ENCODE measurements at places on chromosomes 5 and 9.
A peak's percentile ranks its signal among the peaks of the same experiment; 100 is the strongest.

DNA sequence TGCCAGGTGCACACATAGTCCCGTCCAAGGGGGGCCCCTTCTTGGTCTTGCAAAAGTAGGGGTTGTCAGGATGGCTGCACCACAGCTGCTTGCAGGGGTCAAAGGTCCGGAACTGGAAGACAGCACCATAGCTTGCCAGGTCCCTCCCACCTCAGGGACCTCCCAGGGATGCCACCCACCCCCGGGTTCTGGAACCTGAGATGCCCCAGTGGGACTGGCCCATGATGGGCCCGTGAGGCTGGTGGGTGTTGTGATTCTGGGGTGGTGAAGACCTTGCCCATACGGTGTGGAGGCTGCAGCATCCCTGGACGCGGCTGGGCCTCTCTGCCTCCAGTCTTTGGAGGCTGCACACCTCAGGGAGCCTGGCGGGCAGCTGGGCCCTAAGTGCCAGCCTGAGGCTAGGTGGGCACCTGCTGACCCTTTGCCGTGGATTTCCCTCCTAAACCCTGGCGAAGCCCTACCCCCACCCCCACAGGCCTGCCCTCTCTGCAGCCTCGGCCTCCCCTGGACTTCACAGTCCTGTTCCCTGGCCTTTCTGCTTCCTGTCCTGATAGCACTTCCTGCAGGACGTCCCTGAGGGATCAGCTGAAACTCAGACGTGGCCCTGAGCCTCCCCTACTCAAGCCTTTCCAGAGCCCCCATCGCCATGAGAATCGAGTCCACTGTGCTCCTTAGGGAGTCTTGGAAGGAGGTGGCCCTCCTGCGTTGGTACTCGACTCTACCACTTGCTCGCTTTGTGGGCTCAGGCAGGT lies 92.1 kb downstream of the ZNF354C start:
- no peak for DNase-seq

GRCh38 chr5:61817472-61818326 lies 485.6 kb downstream of the ZSWIM6 start:
- DNase-seq: no peak

DNA sequence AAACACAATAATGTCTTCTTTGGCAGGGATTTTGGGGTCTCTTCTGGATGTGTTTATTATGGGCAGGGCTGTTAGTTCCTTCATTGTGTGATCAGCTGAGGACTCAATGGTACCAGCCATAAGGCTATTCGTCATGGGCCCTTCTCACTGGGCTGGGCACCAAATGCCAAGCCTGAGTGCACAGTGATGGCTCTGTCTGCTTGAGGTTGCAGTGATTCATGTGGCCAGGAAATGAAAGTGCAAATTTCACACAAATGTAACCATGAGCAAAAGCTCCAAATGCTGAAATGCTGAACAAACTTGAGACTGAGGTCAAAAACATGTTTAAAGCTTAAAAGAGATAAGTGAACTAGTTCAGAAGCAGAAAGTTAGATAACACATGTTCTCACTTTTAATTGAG lies 191.0 kb downstream of the TARS1 start:
- no peak for DNase-seq

- DNase-seq: no peak
Measured at GRCh38 chr5:153742060-153742459, 251.6 kb downstream of the GRIA1 start.

DNA sequence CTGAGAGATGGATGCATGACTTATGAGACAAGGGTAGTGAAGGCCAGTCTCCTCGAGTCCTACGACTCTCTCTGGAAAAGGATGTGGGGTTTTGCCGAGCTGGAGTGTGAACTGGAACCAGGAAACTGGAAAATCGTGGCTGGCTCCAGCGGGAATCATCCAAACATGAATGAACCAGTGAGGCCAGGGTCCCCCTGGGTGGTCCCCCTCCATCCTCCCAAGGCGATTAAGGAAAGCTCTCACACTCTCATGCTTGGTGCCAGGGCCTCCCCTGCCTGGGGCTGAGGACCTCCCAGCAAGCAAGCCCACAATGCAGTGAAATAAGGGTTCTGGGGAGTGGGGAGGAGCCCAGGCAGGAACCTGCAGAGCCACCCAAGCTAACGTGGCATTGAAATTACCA lies 9.6 kb upstream of the AMBP start:
- no peak for DNase-seq

GRCh38 chr5:60540856-60541805 lies 158.8 kb downstream of the DEPDC1B start:
- DNase-seq: peak; percentile 67

DNA sequence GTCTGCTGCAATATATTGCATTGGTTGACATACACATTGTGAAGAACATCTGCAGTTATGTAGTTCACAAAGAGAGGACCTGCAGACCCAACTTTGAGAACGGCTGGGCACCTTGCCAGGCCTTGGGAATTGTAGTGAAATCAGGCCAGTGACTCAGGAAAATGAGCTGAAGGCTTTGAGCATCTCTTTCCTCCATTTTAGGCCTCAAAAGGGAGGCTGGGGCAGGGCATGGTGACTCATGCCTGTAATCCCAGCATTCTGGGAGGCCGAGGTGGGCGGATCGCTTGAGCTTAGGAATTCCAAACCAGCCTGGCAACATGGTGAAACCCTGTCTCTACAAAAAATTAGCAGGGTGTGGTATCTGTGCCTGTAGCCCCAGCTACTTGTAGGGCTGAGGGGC lies 1.4 kb upstream of the IPPK start:
- peak; percentile 23 for DNase-seq

DNA sequence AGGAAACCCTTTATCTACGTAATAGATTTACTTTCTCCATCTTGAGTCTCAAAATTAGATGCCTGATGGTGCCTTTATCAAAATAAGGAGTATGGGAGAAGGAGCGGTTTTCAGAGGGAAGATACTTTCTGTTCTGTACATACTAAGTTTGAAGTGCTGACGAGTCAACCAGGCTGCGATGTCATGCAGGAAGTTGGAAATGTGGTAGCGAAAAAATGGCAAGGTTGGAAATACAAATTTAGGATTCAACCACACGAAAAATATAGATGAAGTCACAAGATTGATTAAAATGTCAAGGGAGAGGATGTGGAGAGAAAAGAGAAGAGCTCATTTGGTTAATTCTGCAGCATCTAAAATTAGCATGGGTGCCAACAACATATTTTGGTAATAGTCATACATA lies 129.5 kb downstream of the FOXD1 start:
- DNase-seq: no peak

DNA sequence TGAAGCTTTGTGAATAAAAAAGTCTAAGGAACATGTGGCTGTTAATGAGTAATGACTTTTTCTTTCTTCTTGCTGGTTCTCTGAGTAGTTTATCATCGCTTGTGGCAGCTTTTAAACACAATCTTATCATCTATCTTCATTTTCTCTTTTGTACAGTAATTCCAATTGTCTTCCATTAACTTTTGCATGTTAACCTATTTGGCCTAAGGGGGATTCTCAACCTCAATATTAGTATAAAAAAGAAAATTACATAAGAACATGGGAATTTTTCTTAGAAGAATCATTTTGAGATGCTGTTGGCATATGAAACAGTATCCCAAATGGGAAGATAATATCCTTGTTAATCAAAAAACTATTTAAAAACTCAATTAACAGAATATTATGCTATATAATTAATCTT lies 179.7 kb upstream of the GPR151 start:
- DNase-seq: no peak

DNA sequence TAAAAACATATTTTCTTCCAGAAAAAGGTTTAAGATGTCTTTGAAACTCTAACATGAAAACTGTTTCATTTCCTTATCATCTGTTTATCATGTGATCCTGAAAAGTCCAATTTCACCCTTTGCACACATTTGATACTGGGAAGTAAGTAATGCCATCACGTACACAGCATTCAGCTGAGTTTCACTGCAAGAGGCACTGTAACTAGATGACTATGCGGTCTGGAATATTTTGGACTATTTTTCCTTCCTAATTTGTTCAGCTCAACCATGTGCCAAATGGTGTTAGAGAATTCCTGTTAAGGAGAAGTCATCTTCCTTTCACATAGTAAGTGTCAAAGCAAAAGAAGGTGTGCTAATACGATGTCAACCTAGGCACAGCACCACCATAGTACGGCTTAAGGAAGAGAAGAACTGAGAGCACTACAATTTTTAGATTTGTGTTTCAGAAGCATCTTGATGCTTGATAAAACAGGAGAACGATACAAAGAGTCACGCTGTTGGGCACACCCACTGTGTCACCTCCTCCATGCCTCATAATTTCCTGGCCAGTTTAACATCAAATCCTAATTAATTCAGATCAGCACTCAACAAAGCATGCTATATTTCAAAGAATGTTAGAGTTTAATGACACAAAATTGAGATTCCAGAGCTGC lies 77.5 kb downstream of the GNAQ start:
- no peak for DNase-seq

GRCh38 chr5:30103052-30103451 lies 1090.4 kb upstream of the CDH6 start:
- DNase-seq: no peak

DNA sequence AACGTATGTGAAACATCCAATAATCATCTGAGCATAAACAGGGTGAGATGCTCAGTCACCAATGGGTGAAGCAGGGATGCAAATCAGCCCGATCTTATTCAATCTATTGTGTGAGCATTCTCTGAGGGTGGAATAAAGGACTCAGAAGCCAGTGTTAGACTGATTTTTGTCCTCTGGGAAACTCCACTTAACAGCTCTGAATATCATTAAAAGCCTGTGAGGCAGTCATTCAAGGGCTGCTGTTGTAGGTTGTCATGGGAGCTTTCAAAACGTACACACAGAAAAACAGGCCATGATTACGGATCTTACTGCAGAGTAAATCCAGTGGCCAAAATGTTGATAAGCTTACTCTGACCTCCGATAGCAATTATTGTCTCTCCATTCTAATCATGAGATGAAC lies 266.5 kb upstream of the EFNA5 start:
- DNase-seq: no peak

DNA sequence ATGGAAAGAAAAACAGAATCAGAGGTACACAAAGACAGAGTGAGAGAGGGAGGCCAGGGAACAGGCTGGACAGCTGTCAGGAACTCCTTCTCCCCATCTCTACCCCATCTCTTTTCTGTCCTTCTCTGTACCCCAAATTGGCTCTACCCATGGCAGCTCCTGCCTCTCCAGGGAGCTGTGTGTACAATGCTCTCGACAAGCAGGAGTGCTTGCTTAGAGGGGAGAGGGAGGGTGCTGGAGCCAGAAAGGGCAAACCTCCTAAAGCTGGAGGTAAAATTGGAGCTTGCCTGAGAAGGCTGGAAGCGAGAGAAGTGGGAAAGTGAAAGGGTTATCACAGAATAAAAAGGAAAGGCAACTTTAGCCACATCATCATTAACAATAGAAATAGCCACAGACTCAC lies 6.4 kb downstream of the TPM2 start:
- DNase-seq: no peak

DNA sequence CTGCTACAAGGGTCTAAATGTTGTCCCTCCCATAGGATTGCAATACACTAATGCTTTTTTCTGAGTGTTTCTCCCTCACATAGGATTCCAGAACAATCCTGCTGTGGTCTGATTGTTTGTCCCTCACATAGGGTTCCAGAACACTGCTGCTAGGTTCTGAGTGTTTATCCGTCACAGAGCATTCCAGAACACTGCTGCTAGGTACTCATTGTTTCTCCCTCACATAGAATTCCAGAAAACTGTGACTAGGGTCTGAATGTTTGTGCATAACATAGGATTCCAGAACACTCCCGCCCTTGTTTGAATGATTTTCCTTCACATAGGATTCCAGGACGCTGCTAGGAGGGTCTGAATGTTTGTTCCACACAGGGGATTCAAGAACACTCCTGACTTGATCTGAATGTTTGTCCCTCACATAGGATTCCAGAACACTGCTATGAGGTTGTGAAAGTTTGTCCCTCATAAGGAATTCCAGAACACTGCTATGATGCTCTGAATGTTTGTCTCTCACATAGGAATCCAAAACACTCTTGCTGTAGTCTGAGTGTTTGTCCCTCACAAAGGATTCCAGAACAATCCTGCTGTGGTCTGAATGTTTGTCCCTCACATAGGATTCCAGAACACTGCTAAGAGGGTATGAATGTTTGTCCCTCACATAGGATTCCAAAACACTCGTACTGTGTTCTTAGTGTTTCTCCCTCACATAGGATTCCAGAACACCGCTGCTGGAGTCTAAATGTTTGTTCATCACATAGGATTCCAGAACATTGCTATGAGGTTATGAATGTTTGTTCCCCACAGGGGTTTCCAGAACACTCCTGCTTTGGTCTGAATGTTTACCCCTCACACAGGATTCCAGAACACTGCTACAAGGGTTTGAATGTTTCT lies 213.5 kb downstream of the FOXD4L6 start:
- no peak for DNase-seq

- peak; percentile 13 for DNase-seq
Measured at GRCh38 chr5:14342306-14342705, 199.2 kb downstream of the TRIO start.

DNA sequence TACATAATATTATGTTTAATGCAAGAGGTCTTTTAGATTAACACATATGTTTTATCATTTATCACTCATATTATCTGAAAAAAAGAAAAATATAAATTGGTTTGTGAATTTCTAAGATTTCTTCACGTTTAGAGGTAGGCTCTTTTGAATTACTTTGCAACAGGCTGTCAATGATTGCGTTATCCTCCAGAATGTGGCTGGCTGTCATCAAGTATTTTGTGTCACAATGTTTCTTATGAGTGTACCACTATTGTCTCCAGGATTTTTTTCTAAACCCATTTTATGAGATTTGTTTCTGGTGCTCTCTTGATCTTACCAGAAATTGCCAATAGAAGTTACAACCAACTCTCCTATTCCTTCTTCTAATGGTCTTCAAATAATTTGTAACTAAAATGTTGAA lies 307.9 kb downstream of the DMAC1 start:
- no peak for DNase-seq

GRCh38 chr5:95283761-95284571 lies 928 bp downstream of the MCTP1 start:
- no peak for DNase-seq

DNA sequence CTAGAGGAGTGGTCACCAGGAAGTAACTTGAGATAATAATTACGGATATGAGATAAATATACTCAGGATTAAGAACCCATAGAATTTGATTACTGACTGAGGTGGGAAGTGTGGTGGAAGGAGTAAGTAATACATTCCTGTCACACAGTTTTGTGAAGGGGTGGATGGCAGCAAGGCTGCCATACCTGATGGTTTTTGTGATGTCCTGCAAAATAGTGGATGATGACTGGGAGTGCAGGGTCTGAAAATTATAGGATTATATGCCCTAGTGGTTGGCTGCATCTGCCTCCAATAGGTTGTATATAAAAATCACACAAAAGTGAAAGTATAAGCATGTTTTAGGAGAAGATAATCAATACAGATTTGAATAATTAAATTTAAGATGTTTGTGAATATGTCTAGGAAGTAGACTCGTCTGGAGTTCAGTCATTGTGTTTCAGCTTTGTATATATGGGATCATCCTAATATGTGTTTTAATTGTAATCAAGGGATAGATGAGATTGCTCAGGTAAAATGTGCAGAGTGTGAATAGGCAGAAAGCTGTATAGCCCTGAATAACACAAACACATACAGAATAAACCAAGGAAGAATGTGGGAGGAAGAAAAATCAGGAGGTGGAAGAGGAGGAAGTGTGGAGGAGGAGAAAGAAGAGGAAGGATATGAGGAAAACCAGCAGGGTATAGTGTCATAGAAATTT lies 5.5 kb downstream of the SELENOP start:
- no peak for DNase-seq

GRCh38 chr9:4174546-4175175 lies 125.2 kb downstream of the GLIS3 start:
- DNase-seq: no peak

GRCh38 chr5:90985341-90985740 lies 397.8 kb downstream of the ARRDC3 start:
- no peak for DNase-seq

Measured in NAMALWA (cell line).